ENCODE measurements at places on chromosomes 7 and 10. TPM values are rescaled to one million over a fixed set of nuclear protein-coding genes. Genes with fewer than 3 reads are reported as not detected.

Gene PSD
- 2.4 TPM for total RNA-seq

Gene IRF5
- 9.8 TPM for total RNA-seq

Gene C10orf67
- total RNA-seq: 0.20 TPM

Gene EGFR
- total RNA-seq: not detected

Gene KIF20B
- total RNA-seq: 49.4 TPM

Gene WEE2
- total RNA-seq: 0.12 TPM

Data from T-helper 1 cell treated with Interleukin-12 subunit alpha and Interleukin-12 subunit beta and Interleukin-4 antibody, amounts not matched to agents 30 ng/mL and 1 ng/mL, for 36 hours (primary cell).